ENCODE measurements at places on chromosomes 2 and 18. TPM values are rescaled to one million over a fixed set of nuclear protein-coding genes. Genes with fewer than 3 reads are reported as not detected.

The TLX2 gene
- not detected for total RNA-seq

- DNase-seq, result no peak
Measured at GRCh38 chr2:16224298-16225045, 284.1 kb downstream of the MYCN start.

DNA sequence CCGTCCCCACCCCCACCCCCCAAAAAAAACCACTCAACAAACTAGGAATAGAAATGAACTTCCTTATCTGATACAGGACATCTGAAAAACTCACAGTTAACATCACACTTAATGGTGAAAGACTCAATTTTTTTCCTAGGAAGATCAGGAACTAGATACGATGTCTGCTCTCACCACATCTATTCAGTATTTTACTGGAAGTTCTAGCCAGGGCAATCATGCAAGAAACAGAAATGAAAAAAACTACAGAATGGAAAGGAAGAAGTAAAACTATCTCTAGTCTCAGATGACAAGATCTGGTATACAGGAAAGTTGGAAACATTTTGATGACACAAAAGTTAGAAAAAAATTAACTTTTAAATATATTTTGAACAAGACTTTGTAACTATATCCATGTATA, 114.4 kb upstream of the FZD5 start:
- no peak for DNase-seq

DNA sequence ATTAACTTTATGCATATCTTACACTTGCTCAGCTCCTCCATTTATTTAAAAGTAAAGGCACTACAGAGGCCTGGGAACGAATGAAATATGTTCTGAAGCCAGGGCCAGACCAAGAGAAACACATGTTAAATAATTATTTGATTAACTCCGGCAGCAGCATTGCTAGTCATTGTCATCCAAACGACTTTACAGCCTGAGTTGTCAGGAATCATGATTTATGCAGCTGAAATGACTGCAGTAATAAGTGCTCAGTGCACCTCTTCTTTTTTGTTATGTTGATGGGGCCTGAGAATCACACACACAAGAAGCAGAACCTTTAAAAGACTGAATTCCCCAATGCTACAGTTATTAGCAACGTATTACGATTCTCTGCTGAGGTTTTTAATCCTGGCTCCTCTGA, 58.9 kb downstream of the EPHA4 start:
- DNase-seq, result no peak

- DNase-seq, result no peak
Measured at GRCh38 chr2:210277133-210277532, 37.8 kb downstream of the MYL1 start.

DNA sequence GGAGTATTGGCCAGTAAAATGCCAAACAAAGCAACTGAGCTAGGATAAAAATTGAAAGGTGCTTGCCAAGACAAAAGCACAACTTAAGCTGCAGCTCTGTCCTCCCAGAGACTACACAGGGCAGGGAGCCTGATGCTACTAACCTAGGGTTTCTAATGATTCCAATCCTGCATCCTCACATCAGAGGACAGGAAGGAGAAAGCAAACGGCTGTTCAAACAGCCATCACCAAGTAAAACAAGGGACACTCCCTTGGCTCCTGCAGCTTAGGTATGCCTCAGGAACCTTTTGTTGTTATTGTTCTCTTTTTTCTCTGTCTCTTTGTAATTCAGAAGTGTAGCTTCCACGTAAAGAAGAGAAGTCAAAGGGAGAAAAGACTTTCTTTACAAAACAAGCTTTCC, 99.5 kb downstream of the TCF4 start:
- DNase-seq, result peak; percentile 29

DNA sequence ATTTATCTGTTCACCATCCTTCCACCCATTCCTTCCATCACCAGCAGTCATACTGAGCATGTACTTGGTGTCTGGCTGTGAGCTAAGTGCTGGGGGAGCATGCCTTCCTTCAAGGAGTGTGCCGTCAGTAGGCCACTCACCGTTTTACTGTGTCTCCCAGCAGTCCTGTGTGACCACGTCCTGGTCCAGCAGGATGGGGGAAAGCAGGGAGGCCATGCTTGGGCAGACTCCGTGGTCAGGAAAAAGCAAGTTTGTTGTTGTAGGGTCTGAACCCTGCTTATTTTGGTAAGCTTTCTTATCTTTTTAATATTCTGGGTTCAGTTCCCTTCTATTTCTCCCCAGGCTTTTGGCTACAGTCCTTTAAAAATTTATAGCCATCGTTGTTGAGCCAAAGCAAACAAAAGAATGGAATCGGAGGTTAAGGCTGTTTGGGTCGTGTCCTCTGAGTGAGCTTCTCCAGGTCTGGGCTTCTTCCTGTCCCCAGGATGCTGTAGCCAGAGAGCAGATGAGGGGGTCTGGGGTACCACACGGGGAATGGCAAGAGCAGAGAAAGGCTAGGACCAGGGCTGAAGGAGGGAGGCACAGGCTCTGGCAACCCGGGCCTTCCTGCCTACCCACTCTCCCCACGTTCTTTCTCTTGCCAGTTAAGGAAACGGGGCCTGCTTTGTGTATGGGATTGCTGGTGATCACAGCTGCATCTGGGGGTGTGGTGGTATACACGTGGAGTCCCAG, 13.5 kb downstream of the SLC30A3 start:
- no peak for DNase-seq

The DHRS9 gene
- total RNA-seq, result not detected

The KIF5C gene
- under 0.01 TPM for total RNA-seq

- peak; percentile 34 for DNase-seq
Measured at GRCh38 chr2:18792226-18792629, 202.9 kb upstream of the NT5C1B start.

The RFTN2 gene
- total RNA-seq, result 13.3 TPM

DNA sequence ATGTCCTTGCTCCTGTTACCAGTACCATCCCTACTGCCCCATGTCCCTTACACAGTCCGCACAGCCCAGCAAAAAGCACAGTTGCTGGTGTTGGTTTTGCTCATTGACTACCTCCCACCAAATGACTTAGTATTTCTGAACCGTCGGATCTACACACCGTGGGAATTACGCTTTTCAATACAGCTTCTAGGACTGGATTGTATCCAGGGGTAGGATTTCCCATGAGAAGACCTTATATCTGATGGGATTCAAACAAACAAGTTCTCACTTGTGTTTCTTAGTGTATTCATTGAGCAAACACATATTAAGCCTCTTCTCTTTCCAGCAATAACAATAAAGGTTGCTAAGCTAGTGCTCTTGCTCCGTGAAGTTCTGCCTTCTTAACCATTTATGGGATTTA, 25.8 kb downstream of the TRAPPC12 start:
- no peak for DNase-seq

DNA sequence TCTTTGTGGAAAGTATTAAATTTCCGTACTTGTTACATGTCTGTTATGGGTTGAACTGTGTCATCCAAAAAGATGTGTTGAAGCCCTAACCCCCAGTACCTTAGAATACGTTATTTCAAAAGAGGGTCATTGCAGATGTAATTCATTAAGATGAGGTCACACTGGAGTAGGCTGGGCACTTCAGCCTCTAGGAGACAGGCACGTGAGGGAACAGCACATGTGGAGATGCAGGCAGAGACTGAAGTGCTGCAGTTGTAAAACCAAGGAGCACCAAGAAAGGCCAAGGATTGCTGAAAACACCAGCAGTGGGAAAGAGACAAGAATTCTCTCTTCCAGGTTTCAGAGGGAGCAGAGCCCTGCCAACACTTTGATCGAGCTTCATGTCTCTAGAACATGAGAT, 4.6 kb upstream of the RHBDD1 start:
- DNase-seq, result no peak

The PAIP2B gene
- 1.8 TPM for total RNA-seq

DNA sequence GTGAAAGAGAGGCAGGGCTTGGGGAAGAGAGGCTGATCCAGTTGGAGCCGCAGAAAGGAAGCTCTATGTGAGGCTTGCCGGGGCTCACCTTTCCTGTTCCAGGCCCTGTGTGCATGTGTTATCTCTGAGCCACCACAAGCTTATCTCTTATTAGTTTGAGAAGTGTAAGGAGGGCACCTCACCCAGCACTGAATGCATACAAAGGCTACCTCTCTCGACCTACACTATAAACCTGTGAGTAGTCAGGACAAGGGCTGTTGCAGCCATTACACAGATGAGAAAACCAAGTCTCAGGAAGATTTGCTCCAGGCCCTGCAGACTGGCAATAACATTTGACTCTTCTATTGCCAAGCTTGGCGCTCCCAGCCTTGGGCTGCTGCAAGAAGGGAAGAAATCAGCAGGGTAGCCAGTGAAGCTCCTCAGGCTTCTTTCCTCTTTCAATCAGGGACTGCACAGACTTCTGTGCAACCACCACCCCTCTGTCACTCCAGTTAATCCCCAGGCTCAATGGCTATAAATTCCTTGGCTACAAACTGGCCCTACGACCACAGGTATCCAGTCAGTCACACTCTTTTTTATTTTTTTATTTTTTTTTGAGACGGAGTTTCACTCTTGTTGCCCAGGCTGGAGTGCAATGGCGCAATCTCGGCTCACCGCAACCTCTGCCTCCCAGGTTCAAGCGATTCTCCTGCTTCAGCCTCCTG, 73.8 kb downstream of the CLHC1 start:
- DNase-seq, result no peak

The NEB gene
- total RNA-seq, result 0.99 TPM

GRCh38 chr2:1318366-1319009, 94.8 kb upstream of the TPO start:
- DNase-seq, result no peak

GRCh38 chr2:230904856-230905447, 20.1 kb downstream of the GPR55 start:
- no peak for DNase-seq

DNA sequence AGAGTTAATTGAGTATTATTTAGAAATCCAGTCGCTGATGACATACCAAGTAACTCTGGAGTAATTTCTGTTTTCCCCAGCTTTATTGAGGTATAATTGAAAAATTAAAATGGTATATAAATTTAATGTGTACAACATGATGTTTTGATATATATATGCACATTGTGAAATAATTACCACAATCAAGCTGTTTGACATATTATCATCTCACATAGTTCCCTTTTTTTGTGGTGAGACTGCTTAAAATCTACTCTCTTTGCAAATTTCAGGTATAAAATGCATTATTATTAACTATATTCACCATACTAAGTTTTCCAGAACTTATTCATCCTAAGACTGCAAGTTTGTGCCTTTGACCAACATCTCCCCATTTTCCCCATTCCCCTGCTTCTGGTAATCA, 25.0 kb upstream of the SPAG16 start:
- DNase-seq, result no peak

The TRIB2 gene
- total RNA-seq, result 49.5 TPM

- no peak for DNase-seq
Measured at GRCh38 chr2:30310371-30310770, 79.0 kb downstream of the LBH start.

The PLEK gene
- total RNA-seq, result under 0.01 TPM

- DNase-seq, result no peak
Measured at GRCh38 chr2:109646961-109647360, 32.8 kb downstream of the SOWAHC start.

The SNTG2 gene
- total RNA-seq, result 0.79 TPM

- no peak for DNase-seq
Measured at GRCh38 chr2:161391737-161392506, 24.2 kb upstream of the TBR1 start.

- DNase-seq, result no peak
Measured at GRCh38 chr2:5868931-5869330, 176.7 kb downstream of the SOX11 start.

GRCh38 chr18:39030124-39030655, 1464.6 kb upstream of the CELF4 start:
- DNase-seq, result no peak

DNA sequence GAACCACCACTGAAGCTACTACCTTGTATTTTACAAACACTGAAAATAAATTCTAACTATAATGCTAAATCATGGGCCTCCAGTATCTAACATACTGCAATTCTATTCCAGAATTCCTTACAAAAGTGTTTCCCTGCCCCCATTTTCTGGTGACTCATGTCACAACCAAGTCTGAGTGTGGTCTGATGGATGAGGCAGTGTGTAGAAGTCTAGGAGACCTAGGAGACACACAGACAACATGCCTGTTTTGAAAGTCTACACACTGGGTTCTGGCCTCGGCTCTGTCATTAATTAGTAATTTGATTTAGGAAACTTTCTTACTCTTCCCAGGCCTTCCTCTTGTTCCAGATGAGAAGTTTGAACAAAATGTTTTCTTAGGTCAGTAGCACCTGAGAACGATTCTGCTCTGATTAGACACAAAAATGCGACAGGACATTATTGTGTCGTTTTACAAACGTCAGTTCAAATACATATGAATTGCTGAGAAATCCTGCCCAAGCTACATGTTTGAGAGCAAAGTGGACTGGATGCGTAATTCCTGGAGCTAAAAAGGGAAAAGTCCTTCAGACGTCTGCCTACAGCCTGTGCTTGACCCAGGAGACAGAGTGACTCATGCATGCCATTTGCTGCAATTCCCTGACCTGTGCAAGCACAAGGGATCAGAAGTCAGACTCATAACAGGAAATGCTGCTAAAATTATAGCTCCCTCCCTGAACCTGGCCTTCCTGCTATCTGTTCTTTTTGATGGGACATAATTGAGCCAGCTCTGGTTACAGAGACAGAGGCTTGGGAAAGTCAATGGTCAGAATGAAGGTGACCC, 494.4 kb downstream of the SOX11 start:
- DNase-seq, result no peak

DNA sequence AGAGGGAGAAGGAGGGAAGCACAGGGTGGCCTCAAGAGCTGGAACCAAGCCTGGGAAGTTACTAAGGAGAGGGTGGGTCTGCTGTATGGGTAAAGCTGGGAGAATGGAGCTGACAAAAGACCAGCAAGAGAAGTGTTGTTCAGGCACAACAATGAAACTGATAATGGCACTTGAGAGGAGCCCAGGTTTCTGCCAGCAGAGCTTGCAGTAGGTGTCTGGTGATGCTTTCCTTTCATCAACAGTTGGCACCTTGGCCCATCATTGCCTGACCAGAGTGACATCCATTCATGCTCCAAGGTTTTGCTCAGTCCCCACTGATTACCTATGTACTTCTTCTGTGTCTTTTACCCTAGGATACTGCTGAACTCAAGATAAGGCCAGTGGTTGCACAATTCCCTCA, 92.9 kb upstream of the CXCR4 start:
- DNase-seq, result no peak

DNA sequence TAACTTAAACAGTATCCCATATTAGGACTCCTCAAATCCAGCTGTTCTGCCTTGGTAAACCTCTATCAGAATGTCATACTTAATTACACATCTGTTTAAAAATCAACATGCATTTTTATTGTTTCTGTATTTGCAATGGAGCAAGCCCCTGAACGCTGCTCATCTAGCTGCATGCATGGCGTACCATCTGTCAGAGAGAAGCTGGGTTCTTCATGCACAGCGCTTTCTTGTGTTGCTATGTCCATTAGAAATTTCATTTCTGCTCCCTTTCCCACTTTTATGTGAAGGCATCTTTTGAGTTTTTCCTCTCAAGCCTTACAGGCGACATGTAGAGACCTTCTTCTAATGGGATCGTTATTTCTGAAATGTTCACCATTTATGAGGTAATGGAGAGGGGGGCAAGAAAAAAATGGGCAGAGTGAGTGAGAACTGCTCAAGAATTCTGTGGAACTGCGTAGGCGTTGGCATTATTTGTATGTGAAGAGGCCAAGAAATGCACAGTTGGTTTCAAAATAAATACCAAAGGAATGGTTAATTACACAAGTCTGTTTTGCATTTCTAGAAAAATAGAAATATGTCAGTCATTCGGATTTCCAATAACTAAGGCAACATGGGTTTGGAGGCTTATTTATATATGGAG, 31.6 kb downstream of the INSIG2 start:
- no peak for DNase-seq

Measured in lung microvascular endothelial cell (primary cell).